Endothelial cell (in vitro differentiated cells): ENCODE measurements at places on chromosomes 1 and 21.
A peak's percentile ranks its signal among the peaks of the same experiment; 100 is the strongest.

DNA sequence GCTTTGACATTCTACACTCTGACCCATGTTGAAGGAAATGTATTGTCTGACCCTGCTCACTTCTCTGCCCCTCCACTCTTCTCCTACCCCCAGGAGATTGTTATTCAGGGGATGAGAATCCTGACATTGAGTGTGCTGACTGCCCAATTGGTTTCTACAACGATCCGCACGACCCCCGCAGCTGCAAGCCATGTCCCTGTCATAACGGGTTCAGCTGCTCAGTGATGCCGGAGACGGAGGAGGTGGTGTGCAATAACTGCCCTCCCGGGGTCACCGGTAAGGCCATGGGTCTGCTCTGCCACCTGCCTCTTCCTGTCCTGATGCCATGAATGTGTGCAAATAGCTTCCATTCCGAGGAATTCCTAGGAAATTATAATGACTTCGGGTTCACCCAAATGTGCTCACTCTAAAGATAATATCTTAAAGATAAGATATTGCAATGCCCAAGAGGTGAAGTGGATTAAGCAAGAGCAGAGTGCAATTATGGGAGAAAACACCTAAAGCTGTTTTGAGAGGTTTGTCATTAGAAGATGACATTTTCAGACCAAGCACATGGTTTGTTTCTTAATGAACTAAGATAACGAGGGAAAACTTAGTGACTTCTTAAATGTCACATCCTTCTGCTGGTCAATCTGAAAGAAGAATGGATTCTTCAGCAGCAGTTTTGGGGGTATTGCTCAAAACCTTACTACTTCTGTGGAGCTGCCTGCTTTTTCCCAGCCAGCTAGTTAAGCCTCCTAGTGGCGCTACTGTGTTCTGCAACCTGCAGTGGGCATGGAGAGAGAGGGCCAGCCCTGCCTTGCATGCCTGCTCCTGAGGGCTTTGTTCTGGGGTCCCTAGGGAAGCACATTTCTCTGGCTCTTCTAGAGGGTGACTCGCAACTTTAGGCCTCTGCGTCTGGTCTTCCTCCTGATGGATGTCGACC lies 41.6 kb downstream of the LAMC2 start:
- peak; percentile 77 for DNase-seq

GRCh38 chr1:225999912-226000337 lies 782 bp upstream of the SDE2 start:
- DNase-seq, result no peak

- no peak for DNase-seq
Measured at GRCh38 chr1:203286161-203286984, 18.9 kb upstream of the BTG2 start.

DNA sequence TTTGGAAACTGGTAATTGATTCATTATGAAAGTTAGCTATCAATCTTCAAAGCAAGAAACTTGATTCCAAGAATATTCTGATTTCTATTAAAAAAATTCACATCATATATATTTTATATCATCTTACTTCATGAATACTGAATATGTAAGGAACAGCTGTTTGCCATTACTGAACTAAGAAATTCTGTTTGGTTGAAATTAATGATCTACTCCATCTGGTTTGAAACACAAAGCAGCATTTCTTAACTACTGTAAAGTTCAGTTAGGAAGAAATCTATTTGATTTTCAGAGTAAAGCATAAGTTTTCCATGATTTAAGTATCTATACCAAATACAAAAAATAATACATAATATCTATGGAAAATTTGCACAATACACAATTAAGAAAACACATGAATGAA lies 66.0 kb upstream of the SCYL3 start:
- no peak for DNase-seq

DNA sequence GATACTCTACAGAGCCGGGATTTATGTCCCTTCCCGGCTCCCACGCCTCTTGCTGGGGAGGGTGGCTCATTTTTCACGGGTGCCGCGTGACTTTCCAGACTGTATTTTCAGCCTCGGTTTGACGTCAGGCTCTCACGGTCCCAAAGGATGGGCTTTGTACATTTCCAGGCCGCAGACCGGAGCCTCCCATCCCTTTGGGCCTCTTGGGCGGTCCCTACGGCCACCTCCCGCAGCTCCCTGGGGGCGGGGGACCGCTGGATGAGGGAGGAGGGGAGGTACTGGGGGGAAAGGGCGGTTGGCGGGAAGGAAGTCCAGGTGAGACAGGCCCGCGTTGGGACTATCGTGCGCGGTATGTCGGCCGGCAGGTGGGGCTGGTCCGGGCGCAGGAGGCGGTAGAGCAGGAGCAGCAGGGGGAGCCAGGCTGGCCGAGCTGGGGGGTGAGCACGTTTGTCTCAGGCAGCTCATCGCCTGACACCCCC lies 17.9 kb downstream of the UBL4B start:
- DNase-seq, result no peak

DNA sequence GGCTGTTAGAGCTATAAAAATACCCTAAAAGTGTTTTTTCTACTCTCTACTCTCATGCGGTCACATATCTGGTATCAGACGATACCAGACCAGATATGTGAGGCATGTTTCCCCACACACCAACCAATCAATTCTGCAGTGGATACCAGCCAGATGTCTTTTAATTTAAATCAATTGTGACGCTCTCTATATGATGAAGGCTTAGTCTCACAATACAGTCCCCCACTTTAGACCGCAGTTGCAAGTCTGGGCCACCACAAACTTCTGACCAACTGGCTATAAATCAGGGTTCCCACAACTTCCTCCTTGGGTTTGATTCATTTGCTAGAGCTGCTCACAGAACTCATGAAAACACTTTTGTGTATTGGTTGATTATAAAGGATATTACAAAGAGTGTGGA lies 586.1 kb upstream of the ZP4 start:
- no peak for DNase-seq

DNA sequence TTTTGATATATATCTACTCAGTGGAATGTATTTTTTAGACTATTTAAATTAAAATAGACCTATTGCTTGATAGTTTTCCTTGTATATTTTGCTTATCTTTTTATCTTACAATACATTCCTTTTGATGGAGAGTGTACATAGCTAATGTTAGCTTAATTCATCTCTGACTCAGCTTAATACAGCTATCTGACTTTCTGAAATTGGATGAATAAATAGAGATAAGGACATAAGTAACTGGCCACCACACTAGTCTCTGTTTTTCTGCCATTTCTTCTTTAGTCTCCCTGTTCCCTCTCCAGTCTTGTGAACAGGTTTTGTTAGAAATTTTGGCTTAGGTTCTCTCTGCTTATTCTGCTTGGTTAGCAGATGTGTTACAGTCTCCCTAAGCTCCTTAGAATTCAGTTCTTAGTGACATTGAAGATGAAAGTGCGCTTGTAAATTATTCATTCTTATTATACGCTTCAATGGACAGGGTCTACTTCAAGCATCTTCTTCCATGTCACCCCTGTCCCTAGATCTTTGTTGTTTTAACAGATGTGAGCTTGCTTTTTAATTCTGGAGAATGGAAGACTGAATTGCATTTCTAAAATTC lies 59.6 kb downstream of the XPR1 start:
- DNase-seq, result no peak

DNA sequence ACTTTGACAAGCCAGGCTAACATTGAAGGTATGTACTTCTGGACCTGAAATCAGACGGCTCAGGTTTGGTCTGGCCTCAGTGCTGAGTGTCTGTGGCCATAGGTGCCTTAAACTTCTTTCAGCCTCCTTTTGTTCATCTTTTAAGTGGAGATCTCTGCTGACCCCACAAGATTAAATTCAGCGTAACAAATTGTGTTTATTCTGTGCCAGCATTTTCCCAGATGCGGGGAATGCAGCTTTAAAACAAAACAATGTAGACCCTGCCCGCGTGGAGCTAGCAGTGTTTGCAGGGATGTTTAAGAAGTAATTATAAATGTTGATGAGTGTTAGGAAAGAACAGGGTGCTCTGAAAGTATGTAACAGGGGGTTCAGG lies 923 bp downstream of the CAP1 start:
- DNase-seq, result no peak

GRCh38 chr1:30691480-30691879 lies 31.9 kb downstream of the MATN1 start:
- DNase-seq, result no peak

DNA sequence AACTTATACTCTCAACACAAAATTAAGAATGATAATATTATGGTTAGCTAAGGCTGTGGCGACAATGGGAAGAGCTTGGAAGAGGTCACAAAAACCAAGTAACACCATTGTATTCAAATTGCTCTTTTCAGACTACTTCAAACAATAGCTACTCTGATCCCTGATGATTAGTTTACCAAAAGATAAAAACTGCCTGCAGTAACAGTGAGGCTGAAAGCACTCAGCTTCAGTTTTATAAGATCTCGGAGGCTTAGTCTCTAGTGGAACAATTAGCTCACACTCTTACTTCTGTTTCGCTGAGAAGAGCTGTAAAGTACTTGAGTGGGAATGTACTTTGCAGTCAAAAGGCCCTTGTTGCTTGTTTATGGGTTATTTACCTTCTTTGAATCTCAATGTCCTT lies 278.5 kb downstream of the LRRC7 start:
- no peak for DNase-seq

GRCh38 chr1:72034827-72035226 lies 247.5 kb downstream of the NEGR1 start:
- DNase-seq, result no peak

GRCh38 chr1:8371372-8371991 lies 53.6 kb downstream of the SLC45A1 start:
- DNase-seq, result no peak
